MV-4-11 (cell line): ENCODE measurements at places on chromosomes 7 and 10.
A peak's percentile ranks its signal among the peaks of the same experiment; 100 is the strongest.

- DNase-seq: no peak
These were observed 4.7 kb downstream of the ZNF503 start for GRCh38 chr10:75396631-75397495.

DNA sequence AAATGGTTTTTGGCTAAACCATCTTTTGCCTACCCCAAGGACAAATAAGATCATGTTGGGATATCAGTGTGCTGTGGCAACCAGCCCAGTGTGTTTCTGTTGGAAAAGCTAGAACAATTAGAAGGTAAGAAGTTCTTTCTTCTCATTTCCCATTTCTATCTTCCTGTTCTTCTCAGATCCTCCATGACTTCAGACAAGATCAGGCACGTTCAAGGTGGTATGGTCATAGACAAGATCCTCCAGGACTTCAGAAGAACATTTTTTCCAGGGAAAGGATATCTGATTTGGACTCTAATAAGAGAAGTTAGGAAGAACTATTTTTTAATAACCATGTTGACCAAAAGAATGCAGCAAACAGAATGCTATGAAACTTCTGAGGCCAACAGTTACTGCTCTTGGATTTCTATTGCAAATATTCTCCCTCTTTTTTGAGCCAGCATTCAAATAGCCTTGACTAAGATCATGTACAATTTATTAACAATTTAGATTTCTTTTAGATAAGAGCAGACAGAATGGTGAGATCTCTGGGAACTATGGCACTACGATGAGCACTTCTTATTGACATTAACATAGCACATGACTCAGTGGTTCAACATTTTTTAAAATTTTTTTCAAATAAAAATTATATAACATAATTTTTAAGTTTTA is 15.9 kb downstream of the HYCC1 start:
- no peak for DNase-seq

DNA sequence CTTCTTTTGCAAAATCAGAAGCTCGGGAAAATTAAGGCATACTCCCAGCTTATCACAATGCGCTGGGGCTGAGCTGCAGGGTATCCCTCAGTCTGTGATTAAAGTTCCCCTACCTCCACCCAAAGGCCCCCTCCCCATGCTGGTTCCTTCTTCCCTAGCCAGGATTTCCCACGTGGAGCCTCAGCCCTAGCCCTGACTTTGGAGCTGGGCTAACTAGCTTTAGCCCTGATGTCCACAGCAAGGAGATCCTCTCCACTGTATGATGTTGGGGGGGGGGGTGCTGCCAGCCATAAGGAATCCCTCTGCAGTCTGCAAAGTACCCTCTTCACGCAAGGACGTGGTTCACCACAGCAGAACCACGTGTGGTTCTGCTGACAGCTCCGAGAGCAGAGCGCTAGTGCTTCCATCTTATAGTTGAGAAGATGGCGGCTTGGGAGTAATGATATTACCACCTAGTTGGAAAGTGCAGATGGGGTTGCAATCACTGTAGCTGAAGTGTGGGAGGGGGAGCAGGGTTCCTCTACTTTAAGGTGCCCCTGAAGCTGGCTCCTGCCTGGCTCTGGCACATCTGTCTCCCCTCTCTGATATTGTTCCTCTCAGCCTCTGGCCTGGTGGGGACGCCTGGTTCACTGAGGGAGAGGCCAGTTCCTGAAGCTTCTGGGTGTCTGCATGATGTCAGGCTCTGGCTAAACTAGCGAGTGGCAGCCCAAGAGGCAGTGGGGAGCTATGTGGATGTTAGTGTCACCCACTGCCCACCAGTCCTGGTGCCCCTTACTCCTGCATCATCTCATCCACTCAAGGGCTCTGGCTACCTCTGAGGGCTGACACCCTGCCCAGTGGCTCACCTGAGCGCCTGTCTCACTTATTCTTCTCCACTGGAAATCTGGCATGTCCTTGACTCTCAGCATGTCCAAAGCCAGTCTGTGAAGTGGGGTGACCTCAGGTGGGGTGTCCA is 270.7 kb downstream of the RPS24 start:
- peak; percentile 23 for DNase-seq

DNA sequence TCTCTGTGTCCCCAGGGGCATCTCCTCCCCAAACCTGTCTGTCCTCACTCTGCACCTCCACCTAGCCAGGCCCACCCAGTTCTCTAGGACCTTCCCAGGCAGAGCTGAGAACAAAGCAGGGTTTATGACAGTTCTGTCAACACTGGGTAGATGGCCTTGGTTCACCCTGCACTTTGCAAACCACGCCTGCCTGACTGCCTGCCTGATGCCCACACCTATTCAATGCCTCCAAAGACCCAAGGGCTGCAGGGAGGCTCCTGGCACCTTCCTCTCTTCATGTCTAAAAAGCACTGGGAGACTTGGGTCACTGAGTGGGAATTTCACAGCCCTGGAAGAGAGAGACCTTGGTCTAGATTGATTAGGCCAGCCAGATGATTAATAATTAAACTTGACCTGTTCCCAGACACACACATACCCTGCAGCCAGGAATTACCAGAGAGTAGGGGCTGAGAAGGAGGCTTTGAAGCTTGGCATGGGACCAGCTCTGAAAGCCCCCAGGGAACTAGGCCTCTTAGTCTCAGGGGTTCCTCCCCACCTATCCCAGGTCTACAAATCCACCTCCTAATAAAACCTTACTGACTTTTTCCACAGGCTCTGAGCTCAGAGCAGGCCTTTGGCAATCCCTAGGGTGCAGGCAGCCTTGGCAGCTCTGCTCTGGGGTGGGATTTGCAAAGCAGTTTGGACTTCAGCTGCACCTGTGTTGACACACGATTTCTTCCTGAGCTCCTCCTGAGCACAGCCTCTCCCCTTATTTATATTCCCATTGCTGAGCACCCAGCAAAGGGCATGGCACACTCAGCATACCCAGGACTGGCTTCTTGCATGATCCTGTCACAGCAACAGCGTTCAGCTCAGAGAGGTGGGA is 25.7 kb upstream of the PDCD4 start:
- no peak for DNase-seq

DNA sequence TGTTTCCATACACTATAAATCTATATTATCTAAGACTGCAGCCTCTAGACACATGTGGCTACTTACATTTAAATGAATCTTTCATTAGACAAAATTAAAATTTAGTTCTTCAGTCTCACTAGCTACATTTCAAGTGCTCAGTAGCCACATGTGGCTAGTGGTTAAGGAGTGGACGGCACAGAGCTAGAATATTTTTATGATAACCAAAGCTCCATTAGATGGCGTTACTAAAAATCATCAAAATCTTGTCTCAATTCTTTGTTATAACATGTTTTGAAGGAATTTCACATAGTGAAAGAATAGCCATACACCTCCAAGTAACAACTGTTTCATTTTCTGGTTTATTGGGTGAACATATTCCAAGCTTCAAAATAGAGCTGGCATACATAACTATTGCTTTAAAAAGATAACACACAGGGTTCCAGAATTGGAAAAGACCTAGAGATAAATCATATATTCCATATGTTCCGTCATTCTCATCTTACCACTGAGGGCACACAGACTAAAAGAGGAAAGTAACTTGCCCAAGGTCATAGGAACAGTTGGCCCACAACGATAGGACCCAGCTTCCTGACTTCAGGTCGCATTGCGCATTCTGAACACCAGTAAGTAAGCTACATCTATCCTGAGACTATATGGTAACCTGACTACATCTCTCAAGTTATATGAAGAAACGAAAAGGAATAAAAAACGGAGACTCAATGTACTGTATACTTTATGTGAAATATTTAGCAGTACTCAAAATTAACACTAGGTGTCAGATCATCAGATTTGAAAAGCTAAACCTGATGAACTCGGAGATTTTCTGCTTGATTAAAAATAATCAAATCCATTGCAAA is 66.6 kb downstream of the CAV1 start:
- DNase-seq: no peak

DNA sequence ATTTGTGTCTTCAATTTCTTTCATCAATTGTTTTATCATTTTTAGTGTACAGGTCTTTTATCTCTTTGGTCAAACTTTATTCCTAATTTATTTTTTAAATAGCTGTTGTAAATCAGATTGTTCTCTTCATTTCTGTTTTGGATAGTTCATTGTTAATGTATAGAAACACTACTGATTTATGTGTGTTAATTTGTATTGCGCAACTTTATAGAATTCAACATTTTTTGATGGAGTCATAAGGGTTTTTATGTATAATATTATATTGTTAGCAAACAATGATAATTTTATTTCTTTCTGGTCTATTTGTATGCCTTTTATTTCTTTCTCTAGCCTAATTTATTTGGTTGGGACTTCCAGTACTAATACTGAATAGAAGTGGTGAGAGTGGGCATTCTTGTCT is 181.2 kb downstream of the CCDC7 start:
- no peak for DNase-seq

- no peak for DNase-seq
These were observed 543 bp downstream of the HMX3 start for GRCh38 chr10:123136221-123136805.

GRCh38 chr10:79070606-79071395 is 2.0 kb downstream of the ZMIZ1 start:
- peak; percentile 56 for DNase-seq

GRCh38 chr10:104777086-104777799 is 136.2 kb downstream of the SORCS3 start:
- no peak for DNase-seq

DNA sequence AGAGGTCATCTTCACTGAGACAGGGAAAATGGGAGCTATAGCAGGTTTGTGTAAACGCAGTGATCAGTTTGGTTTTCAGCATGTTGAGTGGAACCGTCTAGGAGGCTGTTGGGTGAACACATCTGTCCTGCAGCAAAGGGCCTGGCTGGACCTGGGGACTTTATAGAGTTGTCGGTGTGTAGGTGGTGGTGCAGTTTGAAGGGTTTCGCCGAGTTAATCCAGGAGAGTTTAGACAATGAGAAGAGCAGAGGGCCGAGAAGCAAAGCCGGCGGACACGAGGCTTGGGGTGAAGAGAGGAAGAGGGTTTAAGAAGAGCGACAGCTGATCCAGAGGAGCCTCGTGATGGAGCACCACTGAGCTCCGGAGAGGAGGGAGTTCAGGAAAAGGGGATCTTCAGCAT is 39.1 kb downstream of the IL15RA start:
- no peak for DNase-seq

DNA sequence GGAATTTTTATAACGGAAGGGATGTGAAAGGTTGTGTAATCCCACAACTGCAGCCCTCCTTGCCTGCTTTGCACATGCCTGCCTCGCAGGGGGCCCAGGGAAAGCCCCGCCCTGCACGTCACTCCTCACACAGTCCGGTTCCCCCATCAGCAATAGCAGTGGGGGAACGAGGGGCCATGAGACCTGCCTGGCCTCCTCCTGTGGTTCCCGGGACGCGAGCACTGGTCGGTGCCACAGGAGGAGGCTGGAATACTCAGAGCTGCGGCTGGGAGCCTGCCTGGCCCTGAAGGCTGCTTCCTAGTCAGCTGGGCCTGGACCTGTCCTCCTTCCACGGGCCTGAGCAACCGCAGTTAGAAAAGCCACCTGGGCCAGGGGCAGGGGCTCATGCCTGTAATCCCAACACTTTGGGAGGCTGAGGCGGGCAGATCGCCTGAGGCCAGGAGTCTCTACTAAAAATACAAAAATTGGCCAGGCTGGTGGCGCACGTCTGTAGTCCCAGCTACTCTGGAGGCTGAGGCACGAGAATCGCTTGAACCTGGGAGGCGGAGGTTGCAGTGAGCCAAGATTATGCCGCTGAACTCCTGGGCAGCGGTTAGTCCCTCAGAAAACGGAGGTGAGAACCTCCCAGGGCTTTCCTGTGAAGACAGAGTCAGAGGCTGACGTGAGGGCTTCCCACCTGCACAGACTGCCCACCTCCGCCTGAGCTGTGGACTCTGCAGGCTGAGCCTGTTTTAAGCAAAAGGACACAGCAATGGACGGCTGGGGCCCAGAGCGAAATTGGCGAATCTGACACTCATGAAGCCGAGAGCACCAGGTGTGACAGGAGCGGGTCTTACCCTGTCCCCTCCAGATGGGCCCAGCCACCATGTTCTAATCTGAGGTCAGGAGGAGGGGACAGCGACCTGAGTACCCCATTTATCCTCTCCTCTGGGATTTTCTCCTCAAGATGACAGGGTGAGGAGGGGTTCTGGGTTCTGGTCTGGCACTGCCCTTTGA is 52.9 kb downstream of the VIPR2 start:
- no peak for DNase-seq

GRCh38 chr7:139426258-139427028 is 57.0 kb downstream of the KLRG2 start:
- DNase-seq: peak; percentile 15

DNA sequence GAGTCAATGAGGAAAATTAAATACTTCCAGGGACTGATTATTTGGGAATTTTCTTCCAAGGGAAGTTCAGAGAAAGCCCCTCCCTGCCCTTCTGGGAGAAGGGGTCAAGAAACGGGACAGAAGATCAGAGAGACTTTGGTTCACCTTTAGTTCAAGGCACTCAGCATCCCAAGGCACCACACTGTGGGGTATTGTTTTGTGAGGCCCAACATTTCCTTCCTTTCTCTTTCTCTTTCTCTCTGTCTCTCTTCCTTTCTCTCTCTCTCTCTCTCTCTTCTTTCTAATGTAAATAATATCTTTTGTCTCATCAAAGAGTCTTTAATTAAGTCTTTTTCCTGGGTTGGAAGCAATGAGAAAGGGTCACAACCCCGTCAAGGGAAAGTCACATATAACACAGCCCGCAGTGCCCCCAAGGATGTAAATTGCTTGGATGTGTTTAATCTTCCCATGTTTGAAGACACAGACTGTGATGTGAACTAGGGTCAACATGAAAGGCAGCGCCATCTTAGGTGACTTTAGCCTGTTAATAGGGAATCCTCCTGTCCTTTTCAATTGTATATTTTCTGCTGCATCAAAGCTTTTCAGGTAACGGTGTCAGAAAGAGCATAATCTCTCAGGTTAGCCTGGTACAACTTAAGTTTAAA is 983.3 kb upstream of the C7orf33 start:
- no peak for DNase-seq

DNA sequence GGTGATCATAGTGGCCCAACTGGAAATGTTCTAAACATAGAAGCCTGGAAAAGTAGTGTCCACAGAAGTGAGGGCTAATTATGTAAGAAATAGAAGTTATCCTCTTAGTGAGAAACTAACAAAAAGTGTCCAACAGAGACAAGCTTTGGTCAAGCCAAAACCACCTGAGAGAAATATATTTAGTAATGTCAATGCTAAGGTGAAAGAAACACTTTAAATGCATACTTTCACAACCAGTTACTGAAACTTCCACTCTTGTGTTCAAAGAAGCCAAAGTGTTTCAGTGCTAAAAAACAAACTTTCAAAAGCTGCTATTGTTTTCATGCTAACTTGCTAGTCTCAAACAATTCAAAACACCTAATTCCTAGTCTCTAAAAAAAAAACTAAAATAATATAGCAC is 18.1 kb downstream of the RAB11FIP2 start:
- no peak for DNase-seq

GRCh38 chr10:76583711-76584161 is 1053.9 kb downstream of the KCNMA1 start:
- no peak for DNase-seq

GRCh38 chr7:123308254-123308951 is 108.6 kb upstream of the SLC13A1 start:
- no peak for DNase-seq
